ENCODE measurements at places on chromosomes 6 and 20. TPM values are rescaled to one million over a fixed set of nuclear protein-coding genes. Genes with fewer than 3 reads are reported as not detected.
A peak's percentile ranks its signal among the peaks of the same experiment; 100 is the strongest.

The TUBB1 gene
- not detected for total RNA-seq

- no peak for DNase-seq
Observed at GRCh38 chr6:36863670-36864540, 10.7 kb downstream of the PPIL1 start.

- no peak for DNase-seq
Observed at GRCh38 chr6:130671577-130671976, 155.6 kb upstream of the SMLR1 start.

The NHSL1 gene
- total RNA-seq, result 0.95 TPM

GRCh38 chr6:26254724-26255123, 110.3 kb upstream of the BTN3A2 start:
- DNase-seq, result no peak

GRCh38 chr6:52712136-52712535, 41.2 kb downstream of the TMEM14A start:
- no peak for DNase-seq

GRCh38 chr6:18598551-18599264, 211.6 kb downstream of the RNF144B start:
- DNase-seq, result no peak

The CTAGE9 gene
- not detected for total RNA-seq

- DNase-seq, result no peak
Observed at GRCh38 chr6:106134087-106134770, 48.1 kb downstream of the PRDM1 start.

DNA sequence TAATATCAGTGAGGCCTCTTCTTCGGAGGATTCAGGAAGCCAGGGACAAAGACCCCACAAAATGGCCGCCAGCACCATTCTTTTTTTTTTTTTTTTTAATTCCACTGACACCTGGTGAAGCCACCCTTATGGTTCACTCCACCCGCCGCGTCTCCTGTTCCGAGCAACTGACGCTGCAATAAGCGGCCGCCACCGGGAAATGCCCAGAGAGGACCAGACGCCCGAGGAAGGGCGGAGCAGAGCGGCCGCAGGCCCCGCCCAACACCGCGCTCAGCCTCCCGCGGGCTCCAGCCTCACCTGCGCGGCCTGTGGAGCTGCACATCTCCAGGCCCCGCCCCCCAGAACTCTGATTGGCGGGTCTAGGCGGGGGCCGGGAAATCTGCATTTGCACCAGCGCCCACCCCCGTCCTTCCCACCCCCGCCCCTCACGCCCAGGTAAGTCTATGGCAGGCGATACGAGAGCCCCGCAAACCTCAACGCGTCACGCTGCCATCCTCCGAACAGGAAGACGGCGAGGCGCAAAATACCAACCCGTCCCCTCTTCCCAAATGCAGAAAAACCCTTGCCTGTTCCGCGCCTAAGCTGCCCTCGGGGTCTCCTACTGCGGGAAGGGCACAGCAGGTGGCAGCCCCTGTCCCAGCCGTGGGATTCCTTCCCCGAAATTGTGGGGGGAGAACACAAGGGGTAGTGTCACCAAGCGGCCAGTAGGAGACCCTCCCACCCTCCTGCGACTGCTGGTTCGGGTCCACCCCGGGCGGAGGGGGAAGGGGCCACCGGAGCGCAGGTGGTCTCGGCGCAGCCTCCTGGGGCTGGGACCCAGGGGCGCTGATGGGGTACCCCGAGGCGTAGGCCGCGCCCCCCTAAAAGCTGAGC, 960 bp downstream of the ATP9A start:
- DNase-seq, result peak; percentile 73

The OR2B3 gene
- total RNA-seq, result not detected

The PBOV1 gene
- total RNA-seq, result not detected

The SIGLEC1 gene
- total RNA-seq, result not detected

- DNase-seq, result no peak
Observed at GRCh38 chr6:25927756-25928216, 2.7 kb downstream of the SLC17A2 start.

DNA sequence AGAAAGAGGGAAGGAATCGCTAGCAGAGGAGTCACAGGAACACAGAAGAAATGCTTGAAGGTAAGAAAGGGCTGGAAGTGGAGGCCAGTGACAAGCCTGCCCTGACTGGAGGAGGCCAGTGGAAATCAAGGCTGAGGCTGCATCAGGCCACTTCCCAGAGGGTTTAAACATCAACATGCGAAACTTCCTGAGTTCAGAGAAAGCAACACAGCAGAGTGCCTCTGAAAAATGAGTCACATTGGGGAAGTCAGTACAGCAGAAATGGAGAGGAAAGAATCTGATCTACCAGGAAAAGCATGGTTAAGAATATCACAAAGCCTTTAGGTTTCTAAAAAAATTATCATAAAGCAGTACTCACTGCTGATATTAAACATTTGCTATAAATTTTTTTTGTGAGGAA, 23.3 kb downstream of the NAPB start:
- DNase-seq, result peak; percentile 20

DNA sequence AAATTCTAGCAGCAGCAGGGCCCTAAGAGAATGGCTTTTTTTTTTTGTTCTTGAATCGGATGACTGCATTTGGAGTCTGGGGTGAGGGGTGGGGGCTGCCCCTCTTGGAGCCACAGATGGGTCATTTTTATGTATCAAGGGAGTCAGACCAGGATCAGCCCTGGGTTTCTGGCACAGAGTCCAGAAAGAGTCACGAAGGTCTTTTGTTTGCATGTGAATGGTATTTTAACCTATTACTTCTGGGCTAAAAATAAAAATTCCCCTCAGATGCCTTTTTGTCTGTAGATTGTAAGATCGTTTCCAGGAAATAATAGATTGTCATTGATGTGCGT, 72.5 kb downstream of the PHACTR3 start:
- DNase-seq, result no peak

GRCh38 chr20:21291026-21291425, 12.1 kb upstream of the XRN2 start:
- no peak for DNase-seq

GRCh38 chr6:158323561-158323958, 11.3 kb downstream of the TULP4 start:
- DNase-seq, result no peak

GRCh38 chr6:155062866-155063341, 67.8 kb downstream of the TIAM2 start:
- DNase-seq, result no peak

- no peak for DNase-seq
Observed at GRCh38 chr20:63224412-63225081, 8.6 kb upstream of the YTHDF1 start.

DNA sequence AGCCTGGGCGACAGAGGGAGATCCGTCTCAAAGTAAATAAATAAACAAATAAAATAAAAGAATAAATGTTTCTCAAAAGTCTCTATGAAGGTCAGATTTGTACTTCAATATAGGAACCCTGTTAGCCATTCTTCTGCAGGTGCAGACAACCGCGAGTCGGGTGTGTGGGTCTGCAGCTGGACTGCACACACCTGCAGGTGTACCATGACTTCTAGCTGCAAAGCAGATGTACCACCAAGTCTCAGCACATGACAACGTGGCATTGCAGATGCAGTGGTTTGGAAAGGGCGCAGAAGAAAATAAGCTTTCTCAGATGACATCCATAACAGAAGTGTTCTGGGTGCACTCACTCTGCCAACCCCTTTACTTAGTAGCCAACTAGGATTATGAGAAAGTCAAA, 239.7 kb downstream of the ATXN1 start:
- DNase-seq, result no peak

The CYP24A1 gene
- total RNA-seq, result 0.57 TPM

The PTCRA gene
- total RNA-seq, result not detected

DNA sequence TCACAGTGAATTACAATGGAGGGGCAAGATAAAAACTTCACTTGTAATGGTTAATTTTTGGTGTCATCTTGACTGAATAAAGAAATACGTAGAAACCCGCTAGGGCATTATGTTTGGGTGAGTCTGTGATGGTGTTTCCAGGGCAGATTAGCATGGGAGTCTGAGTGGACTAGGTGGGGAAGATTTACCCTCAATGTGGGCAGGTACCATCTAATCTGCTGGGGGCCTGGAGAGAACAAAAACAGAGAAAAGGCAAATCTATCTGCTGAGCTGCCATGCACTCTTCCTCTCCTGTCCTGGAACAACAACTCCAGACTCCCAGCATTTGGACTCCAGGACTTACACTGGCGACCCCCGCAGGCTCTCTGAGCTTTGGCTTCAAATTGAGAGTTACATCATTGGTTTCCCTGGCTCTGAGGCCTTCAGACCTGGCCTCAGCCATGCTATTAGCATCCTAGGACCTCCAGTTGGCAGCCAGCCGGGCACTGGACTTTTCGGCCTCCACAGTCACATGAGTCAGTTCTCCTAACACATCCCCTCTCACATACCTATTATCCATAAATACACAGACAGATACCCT, 19.7 kb downstream of the NINL start:
- DNase-seq, result no peak

GRCh38 chr20:60117065-60117464, 158.8 kb downstream of the CDH26 start:
- no peak for DNase-seq

DNA sequence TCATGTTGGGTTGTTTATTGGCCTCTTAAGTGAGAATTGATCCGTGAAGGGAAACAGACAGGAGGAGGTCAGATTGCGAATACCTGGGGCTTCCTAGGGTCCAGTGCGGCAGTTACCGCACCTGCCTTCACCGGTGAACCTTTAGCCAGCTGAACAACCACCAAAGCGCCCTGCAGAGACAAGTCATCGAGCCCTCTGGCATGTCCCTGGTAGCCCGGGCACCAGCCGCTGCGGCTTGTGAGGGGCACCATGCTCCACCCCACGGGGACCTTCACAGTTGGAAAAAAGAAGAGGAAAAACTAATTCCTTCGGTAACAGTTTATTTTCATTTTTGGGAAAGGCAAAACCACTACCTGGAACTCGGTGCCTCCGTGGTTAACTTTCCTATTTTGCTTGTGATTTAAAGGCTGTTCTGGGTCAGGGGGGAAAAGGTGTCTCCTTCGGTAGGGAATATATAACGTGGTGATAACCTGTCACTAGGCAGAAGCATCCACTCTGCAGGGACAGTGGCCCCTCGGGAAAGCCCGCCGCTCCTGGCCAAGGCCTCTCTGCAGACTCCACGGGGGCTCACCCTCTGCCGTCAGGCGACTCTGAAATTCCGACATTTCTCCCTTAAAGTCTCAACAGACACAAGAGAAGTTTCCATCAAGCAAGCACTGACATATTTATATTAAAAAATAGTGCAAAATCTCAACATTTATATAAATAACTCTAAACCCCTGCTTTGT, 30.7 kb upstream of the ZBP1 start:
- no peak for DNase-seq

- DNase-seq, result no peak
Observed at GRCh38 chr6:139690007-139690406, 315.6 kb upstream of the CITED2 start.

The SIRPB1 gene
- 2.0 TPM for total RNA-seq

DNA sequence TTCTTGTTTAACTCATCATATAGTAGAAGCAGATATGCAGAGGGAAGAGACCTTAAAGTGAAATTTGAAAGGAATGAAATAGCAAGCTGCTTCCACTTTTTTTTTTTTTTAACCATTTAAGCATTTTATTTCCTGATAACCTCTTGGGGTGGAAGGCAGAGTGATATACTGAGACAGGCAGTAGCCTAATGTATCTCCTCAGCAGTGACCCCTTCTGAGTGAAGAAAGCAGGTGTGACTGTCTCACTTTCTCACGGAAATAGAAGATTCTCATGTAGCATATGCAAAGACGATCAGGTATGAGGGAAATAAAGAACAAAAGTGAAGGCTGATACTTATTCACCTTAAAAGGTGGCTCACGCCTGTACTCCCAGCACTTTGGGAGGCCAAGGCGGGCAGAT, 187.1 kb upstream of the STXBP5 start:
- DNase-seq, result no peak

GRCh38 chr6:55445648-55446204, 118.5 kb downstream of the GFRAL start:
- no peak for DNase-seq

- no peak for DNase-seq
Observed at GRCh38 chr6:99761711-99762110, 155.1 kb downstream of the PRDM13 start.

DNA sequence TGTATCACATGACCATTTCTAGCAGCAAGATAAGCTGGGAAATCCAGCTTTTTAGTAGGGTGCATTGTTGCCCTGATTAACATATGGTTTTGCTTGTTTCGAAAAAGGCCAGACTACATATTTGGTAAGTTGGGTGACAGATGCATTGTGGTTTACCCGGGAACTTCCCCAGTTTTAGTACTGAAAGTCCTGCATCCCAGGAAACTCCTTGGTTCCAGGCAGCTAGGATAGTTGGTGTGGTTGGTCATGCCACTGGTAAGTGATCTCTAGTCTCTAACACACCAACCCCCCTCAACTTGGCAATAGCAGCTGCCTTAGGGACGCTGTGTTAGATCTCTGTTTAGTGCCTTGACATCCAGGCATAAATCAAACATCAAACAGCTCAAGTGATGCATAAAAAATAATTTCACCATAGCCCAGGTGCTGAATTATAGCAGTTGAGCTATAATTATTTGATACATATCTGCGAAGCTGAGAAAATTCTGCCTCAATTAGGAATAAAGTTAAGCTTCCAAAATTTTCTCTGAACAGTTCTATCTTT, 216.5 kb downstream of the TFAP2C start:
- DNase-seq, result no peak

DNA sequence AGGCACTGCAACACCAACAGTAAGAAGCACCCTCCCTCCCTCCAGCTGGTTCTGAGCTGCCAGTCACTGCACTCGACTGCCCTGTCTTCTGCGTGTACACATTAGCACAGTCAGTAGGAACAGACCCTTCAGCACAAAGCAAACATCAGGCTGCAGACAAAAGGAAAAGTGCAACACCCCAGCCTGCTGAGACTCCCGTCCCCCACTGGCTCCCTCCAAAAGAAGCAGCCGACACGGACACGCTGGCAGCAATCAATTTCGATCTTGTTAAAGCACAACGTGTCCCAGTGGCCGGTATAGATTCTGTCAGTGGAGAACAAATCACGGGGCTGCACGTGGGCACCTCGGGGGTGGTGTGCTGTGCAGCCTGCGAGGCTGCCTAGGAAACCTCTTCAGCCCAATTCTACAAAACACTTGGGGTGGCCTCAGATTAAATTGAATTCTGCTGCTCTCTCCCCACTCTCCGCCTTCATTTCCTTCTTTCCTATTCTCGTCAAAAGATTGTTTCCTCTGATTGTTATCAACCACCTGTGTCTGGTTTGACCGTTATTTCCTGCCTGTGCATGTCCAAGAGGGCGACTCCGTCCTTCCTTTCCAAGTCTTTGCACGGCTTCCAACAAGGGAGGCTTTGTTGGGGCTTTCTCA, 38.7 kb downstream of the TRAF3IP2 start:
- peak; percentile 19 for DNase-seq

DNA sequence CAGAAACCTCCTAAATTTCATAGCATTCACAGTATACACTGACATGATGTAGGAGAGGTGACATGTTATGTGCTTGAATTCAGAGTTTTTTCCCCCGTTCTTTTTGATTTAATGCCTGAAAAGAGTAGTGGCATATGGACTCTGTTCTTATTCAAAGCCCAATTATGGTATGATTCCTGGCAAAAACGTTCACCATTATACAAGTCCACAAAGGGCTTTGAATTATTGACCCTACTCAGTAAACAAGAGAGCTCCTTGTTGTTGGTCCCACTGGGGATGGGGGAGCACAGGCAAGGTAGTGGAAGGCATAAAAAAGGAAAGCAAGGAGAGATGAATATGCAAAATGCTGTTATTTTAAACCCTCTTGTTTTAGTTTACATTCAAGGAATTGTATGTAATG, 136.0 kb upstream of the AHI1 start:
- DNase-seq, result no peak
